ENCODE measurements at places on chromosomes 1 and 21.
A peak's percentile ranks its signal among the peaks of the same experiment; 100 is the strongest.

- no peak for DNase-seq
These were observed 112.5 kb upstream of the SLC44A3 start for GRCh38 chr1:94707321-94708298.

- DNase-seq: no peak
These were observed 8.0 kb upstream of the TNFRSF14 start for GRCh38 chr1:2548068-2548589.

GRCh38 chr1:195763146-195763906 is 844.9 kb downstream of the KCNT2 start:
- no peak for DNase-seq

DNA sequence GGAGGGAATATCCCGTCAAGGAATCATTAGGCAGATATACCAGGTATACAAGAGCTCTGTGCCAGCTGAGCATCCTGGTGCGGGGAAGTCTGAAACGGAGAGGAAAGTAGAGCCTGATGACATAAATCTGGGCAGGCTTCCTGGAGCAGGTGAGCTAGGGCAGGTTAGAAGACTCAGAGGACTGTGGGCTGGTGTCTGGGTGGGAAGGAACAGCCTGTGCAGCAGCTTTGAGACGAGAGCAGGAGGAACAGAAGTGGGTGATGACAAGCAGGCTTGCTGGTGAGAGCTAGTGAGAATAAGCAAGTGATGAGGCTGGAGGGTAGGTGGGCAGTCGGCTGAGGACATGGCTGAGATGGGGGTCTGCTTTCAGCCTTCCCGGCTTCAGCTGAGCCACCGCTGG is 6.7 kb downstream of the CELSR2 start:
- no peak for DNase-seq

- no peak for DNase-seq
These were observed 659.4 kb upstream of the CAMK1G start for GRCh38 chr1:208923946-208924720.

GRCh38 chr1:164720440-164721227 is 161.7 kb downstream of the PBX1 start:
- no peak for DNase-seq

DNA sequence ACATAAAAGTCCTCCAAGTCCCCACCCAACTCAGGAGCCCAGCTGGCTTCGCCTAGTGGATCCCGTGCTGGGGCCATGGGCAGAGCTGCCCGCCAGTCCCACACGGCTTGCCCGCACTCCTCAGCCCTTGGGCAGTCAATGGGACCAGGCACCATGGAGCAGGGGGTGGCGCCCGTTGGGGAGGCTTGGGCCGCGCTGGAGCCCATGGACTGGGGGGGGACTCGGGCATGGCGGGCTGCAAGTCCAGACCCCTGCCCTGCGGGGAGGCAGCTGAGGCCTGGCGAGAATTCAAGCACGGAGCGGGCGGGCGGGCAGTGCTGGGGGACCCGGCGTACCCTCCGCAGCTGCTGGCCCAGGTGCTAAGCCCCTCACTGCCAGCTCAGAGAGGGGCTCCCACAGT is 249.8 kb upstream of the PLD5 start:
- no peak for DNase-seq

DNA sequence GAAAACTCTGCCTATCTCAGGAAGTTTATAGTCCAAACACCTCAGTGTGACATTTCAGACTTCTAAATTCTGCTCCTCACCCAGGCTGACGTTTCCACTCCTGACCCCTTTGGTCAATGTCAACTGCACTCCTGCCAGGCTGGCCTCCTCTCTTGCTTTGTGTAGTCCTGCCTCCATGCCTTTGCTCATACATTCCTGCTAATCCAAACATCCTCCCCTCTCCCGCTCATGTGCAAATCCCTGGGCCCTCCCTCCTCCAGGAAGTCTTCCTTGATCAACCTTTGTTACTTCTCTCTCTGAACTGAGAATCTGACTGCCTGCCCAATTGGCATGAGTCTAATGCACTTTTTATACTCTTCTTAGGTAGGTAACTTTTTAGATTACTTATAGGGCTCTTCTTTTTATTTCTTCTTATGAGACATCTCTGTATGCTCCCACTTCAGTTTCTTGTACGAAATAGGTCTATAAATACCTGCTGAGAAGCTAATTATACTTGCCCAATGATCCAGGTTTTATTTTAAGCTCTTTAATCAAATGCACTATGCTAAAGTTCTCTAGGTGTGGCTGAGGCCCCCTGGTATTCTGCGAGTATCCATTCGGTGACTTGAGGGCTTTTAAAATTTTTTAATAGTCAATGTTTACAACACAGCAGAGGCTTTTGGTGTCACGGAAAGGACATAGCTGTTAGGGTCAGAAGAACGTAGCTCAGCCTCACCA is 128.1 kb downstream of the PLXNA2 start:
- no peak for DNase-seq

DNA sequence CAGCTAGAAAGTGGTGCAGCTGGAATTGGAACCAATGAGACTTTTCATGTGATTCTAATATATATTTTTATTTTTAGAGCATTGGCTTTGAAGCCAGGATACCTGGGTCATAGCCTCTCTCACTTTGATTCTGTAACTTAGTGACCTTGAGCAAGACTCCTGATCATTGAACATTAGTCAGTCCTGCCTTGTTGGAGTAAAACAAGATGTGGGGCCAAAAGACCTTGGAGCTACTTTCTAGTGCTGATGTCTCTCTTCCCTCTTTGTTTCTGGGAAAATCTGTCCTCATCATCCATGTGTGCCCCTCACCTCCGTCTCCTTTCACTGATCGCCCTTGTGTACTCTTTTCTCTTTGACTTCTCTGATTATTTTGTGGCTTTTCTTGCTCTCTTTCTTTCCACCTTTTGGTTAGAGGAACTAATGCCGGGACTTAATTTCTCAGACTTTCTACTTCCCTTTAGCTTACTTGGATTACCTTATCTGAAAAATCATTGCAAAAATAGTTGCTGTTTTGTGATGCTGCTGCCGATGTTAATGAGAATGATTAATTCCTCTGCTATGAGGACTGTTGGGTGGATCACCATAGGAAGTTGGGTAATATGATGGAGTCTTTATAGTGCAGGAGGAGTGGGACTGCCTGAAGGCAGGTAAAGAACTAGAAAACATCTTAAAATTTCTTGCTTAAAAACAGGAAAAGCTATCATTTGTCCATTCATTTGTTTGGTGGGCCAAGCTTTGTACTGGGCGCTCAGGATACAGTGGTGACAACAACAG is 72.0 kb downstream of the NOS1AP start:
- DNase-seq: peak; percentile 40

DNA sequence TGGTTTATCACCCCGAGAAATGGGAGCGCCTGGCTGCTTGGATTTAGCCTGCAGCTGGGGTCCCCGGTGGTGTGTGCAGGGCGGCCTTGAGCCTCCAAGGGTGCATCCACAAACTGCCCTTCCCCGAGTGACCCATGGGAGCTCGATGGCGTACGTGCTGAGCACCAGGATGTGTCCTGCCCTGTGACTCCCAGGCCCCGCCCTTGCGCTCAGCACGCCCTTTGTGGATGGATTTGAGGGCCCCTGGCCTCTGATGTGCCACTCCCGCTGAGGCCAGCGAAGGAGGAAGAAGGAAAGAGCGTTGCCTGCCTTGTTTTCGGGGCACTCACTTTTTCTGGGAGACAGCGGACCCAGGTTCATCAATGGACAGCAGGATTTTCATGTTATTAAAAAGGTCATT is 1.7 kb upstream of the TFF3 start:
- no peak for DNase-seq

All from AG09309 (cell line).